ENCODE measurements at places on chromosomes 4 and X. TPM values are rescaled to one million over a fixed set of nuclear protein-coding genes. Genes with fewer than 3 reads are reported as not detected.

The POU3F4 gene
- total RNA-seq, result 1.1 TPM

- no peak overlapping the region for H3K27ac ChIP-seq
- no peaks in the 10 kb centered on the region for H3K36me3 ChIP-seq
- no peaks in the 10 kb centered on the region for H3K27me3 ChIP-seq
- H3K4me1 ChIP-seq, result no peaks in the 10 kb centered on the region
- DNase-seq, result no peak
Measured at GRCh38 chr4:7384003-7384928, 50.5 kb downstream of the PSAPL1 start.

- peaks cover 72% of the 10 kb centered on the region for H3K36me3 ChIP-seq
- H3K4me1 ChIP-seq, result no peaks in the 10 kb centered on the region
- no peak overlapping the region for H3K4me3 ChIP-seq
- H3K27me3 ChIP-seq, result 0 out of 2 replicates have a peak, but pooled peaks cover 3% of the 10 kb centered on the region
Measured at GRCh38 chr4:2954358-2955185, 8.6 kb downstream of the NOP14 start.

DNA sequence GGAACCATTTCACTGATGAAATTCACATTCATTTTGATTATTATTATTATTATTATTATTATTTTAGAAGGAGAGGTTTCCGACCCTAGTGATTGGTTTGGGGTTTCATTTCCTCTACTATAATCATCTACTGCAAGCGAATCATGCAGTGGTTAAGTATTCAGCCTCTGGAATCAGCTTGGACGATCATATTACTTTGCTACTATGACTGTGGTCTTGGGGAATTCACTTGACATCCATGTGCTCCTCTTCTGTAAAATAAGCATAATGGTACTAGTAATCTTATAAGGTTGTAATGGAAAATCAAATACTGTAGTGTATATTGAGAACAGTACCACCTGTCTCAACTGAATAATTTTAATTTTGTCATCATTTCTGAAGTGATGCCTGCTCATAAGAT is 132.1 kb upstream of the SLC4A4 start:
- no peak overlapping the region for H3K27ac ChIP-seq
- H3K27me3 ChIP-seq, result no peaks in the 10 kb centered on the region
- peaks cover 15% of the 10 kb centered on the region for H3K4me1 ChIP-seq
- no peaks in the 10 kb centered on the region for H3K36me3 ChIP-seq

The ACE2 gene
- total RNA-seq, result 0.10 TPM

DNA sequence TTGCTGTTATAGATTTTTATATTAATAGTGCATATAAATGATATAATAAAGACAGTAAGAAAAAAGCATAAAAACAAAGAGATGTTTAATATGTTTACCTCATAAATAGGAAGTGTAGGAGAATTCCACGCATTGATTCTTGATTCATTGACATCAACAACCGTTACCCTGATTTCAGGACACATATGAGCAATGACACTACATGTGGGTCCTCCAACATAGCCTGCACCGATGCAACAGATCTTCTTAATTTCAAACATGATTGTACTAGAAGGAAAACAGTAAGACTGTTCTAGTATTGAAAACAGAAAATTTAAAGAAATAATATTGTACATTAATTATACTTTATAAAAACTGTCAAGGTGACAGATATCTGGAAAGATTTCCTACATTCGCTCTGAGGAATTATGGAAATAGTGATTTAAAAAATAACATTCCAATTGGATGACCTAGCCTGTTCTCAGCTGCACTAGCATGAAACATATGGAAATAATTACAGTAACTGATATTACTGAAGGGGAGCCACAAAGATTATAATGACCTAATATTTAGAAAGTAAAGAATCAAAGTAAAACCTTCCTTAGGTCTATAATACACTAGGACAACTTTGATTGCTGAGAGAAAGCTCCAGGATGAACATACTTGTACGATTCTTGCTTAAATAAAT is 5.9 kb downstream of the UGDH start:
- H3K27me3 ChIP-seq, result no peaks in the 10 kb centered on the region
- peaks cover 9% of the 10 kb centered on the region for H3K36me3 ChIP-seq
- no peak overlapping the region for H3K27ac ChIP-seq
- H3K4me1 ChIP-seq, result peaks cover 7% of the 10 kb centered on the region
- no peak overlapping the region for H3K4me3 ChIP-seq

DNA sequence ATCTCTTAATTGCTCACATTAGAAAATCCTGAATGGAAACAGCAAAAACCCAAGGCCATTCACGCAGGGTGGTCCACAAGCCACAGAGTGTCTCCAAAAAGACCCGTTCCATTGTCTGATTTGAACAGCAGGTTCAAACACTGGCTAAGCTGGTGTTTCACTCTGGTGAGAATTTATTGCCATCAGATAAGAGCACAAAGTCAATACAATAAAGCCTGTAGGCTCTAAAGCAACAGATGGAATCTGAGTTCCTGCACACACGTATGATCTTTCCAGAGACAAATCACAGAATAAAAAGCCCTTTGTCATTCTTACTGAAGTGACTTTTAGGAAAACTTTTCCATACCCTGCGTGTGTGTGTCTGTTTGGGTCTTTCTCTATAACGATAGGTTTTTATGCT is 5.1 kb upstream of the SFRP2 start:
- no peak overlapping the region for H3K27ac ChIP-seq
- DNase-seq, result no peak
- no peak overlapping the region for H3K4me3 ChIP-seq
- H3K36me3 ChIP-seq, result no peaks in the 10 kb centered on the region

DNA sequence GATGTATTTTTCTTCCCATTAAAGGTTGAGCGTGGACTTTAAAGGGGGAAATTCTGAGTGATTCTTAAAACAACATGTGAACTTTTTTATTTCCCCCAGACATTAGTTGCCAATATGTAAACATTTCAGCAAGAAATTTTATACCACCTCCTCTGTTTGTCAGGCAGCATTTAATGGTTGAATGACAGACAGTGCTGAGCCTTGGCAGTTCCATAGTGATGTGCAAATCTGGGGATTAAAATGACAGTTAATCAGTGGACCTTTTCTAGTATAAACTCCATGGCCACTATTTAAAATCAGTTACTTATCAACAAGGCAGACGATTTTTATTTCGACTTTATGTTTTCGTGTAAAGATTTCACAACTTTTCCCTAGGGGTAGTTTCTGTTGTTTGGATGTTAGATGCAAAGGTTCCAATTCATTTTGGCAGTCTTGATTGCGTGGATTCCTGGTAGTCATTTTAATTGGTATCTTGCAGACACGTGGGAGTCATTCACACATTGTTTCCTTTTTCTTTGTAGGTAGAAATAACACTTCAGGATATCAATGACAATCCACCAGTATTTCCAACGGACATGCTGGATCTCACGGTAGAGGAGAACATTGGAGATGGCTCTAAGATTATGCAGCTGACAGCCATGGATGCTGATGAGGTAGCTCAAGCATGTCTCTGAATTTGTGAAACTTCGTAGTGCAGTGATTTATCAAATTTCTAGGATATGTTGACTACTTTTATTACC is 83.7 kb downstream of the FAT4 start:
- H3K4me3 ChIP-seq, result no peak overlapping the region
- no peaks in the 10 kb centered on the region for H3K4me1 ChIP-seq
- H3K27me3 ChIP-seq, result no peaks in the 10 kb centered on the region
- no peaks in the 10 kb centered on the region for H3K36me3 ChIP-seq

GRCh38 chr4:87911252-87911774 is 64.2 kb upstream of the SPP1 start:
- peak overlapping the region; percentile 27 for H3K27ac ChIP-seq
- DNase-seq, result no peak
- no peaks in the 10 kb centered on the region for H3K36me3 ChIP-seq
- H3K4me3 ChIP-seq, result no peak overlapping the region
- H3K4me1 ChIP-seq, result peaks cover 42% of the 10 kb centered on the region

The GABRE gene
- 8.3 TPM for total RNA-seq

DNA sequence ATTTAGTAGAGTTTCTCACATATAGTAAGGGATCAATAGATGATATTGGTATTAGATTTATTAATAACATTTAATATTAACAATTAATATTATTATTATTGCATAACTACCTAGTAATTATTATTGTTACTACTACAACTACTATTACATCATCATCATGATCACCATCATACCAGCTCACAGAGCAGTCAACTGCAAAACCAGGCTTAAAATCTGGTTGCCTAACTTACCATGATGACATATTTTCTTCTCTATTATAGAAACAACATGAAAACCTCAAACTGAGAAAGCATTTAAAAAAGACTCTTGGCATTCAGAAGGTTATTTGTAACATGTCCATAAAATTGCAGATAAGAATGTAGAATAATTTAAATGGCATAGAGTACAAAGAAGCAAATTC is 247.0 kb upstream of the TTC29 start:
- H3K36me3 ChIP-seq, result no peaks in the 10 kb centered on the region
- no peak for DNase-seq
- H3K27ac ChIP-seq, result no peak overlapping the region
- H3K27me3 ChIP-seq, result no peaks in the 10 kb centered on the region

DNA sequence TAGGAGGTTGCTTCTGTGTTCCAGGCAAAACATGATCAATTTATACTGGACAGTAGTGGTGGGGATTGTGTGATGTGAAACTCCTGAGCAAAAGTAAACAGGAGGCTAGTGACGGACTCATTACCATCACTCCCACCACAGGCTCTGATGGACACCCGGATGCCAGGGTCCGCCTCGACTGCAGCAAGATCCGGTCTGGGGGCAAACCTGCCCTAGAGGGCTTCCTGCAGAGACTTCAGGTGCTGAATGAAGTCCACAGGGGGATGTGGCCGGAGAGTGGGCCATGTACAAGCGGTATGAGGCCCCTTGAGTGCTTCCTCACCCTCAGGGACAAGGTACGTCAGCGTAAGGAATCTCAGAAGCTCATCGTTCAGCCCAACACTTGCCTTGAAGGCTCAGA is 23.4 kb upstream of the TECRL start:
- H3K4me1 ChIP-seq, result no peaks in the 10 kb centered on the region
- no peaks in the 10 kb centered on the region for H3K36me3 ChIP-seq
- no peak overlapping the region for H3K27ac ChIP-seq
- H3K27me3 ChIP-seq, result no peaks in the 10 kb centered on the region
- no peak for DNase-seq
- no peak overlapping the region for H3K4me3 ChIP-seq

GRCh38 chr4:19486400-19486799 is 765.3 kb upstream of the SLIT2 start:
- no peak for DNase-seq
- no peak overlapping the region for H3K27ac ChIP-seq
- H3K4me1 ChIP-seq, result no peaks in the 10 kb centered on the region
- H3K4me3 ChIP-seq, result no peak overlapping the region

GRCh38 chr4:98688411-98689290 is 30.2 kb upstream of the TSPAN5 start:
- peaks cover 10% of the 10 kb centered on the region for H3K4me1 ChIP-seq
- no peaks in the 10 kb centered on the region for H3K27me3 ChIP-seq
- no peak overlapping the region for H3K4me3 ChIP-seq

DNA sequence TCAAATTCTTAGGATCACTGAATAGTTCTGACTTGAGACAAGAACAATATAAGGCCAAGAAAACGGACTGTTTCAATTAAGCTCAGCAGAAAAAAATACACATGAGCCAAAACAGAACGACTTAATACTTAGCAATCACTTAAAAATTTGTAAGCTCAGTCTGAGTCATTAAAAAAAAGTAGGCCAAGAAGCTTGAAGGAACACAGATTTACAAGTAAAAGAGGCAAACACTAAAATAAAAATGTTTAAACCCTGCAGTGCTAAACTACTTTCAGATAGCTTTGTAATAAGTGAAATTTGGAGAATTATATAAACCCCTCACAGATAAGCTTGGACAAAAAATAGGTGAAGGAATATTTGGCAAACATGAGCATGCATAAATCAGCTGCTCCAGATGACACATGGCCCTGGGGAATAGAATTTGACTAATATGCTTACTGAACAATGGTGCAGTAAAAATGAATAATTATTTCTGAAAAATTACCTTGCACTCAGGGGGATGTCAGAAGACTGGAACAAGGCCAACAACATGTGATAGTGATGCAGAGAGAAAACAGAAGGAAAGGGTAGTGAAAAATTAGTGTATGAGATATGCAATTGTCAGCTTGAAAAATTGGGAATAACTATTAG is 49.6 kb downstream of the LNX1 start:
- no peak overlapping the region for H3K27ac ChIP-seq
- peaks cover 13% of the 10 kb centered on the region for H3K4me1 ChIP-seq
- H3K4me3 ChIP-seq, result no peak overlapping the region
- H3K36me3 ChIP-seq, result no peaks in the 10 kb centered on the region

- no peak overlapping the region for H3K27ac ChIP-seq
- H3K36me3 ChIP-seq, result no peaks in the 10 kb centered on the region
- 0 out of 2 replicates have a peak, but pooled peaks cover 6% of the 10 kb centered on the region for H3K4me1 ChIP-seq
Measured at GRCh38 chrX:150869450-150869849, 29.0 kb downstream of the CD99L2 start.

DNA sequence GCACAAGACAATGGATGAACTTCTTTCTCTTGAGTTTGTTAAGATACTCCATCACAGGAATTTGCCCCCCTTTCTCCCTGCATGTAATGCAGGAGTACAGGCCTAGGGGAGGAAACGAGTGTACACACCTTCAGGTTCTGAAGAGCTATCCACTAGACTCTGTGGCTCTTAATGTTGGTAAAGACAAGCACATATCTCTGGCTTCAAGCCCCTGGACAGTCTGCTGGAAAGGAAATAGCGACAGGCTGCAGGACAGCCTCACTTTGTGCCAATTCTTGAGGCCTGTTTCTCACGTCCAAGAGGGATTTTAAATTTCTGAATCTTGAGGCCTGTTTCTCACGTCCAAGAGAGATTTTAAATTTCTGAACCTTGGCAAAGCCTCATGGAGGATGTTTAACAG is 87.1 kb downstream of the RLIM start:
- H3K4me3 ChIP-seq, result no peak overlapping the region
- H3K27ac ChIP-seq, result no peak overlapping the region
- H3K27me3 ChIP-seq, result no peaks in the 10 kb centered on the region

DNA sequence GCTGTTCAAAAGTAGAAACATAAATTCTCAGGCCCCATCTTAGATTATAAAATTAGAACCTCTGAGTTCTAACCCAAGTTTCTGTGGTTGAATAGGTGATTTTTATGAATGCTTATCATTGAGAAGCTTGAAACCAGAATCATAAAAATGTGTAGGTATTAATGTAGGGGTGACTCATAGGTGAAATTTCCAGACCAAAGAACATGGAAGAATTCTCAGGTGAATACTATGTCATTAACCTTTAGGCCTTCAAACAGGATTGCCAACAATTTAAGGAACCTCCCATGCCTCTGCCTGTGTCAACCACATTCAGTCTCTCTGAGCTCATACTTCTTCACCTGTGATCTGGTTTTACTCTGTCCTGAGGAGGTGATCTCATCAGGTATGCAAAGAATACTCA is 177.8 kb downstream of the NPFFR2 start:
- H3K4me1 ChIP-seq, result no peaks in the 10 kb centered on the region
- H3K27ac ChIP-seq, result no peak overlapping the region

- H3K27me3 ChIP-seq, result no peaks in the 10 kb centered on the region
- no peaks in the 10 kb centered on the region for H3K36me3 ChIP-seq
- H3K4me3 ChIP-seq, result no peak overlapping the region
- H3K27ac ChIP-seq, result no peak overlapping the region
- peaks cover 7% of the 10 kb centered on the region for H3K4me1 ChIP-seq
- no peak for DNase-seq
Measured at GRCh38 chr4:174408841-174409552, 113.3 kb downstream of the HPGD start.

DNA sequence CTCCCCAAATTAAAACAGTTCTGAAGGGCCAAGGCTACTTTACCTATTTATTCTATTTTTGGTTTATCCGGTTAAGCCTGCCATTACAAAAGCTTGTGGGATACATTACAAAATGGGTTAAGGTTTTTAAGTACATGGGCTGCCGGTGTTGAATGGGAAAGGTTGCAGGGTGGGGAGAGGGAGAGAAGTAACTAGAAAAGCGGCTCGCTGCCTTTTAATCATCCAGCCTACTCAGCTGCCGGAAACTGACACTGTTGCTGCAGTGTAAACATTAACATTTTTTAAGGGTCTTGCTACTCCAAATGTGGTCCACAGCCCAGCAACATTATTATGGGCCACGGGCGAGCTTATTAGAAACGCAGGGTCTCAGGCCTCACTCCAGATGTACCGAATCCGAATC is 1.5 kb upstream of the IL1RAPL1 start:
- no peaks in the 10 kb centered on the region for H3K27me3 ChIP-seq
- H3K4me1 ChIP-seq, result peaks cover 35% of the 10 kb centered on the region
- H3K4me3 ChIP-seq, result peak overlapping the region; percentile 64
- no peak overlapping the region for H3K27ac ChIP-seq
